ENCODE measurements at places on chromosomes 16 and 17.

GRCh38 chr16:75072239-75072947 lies 44.2 kb downstream of the LDHD start:
- DNase-seq = no peak

DNA sequence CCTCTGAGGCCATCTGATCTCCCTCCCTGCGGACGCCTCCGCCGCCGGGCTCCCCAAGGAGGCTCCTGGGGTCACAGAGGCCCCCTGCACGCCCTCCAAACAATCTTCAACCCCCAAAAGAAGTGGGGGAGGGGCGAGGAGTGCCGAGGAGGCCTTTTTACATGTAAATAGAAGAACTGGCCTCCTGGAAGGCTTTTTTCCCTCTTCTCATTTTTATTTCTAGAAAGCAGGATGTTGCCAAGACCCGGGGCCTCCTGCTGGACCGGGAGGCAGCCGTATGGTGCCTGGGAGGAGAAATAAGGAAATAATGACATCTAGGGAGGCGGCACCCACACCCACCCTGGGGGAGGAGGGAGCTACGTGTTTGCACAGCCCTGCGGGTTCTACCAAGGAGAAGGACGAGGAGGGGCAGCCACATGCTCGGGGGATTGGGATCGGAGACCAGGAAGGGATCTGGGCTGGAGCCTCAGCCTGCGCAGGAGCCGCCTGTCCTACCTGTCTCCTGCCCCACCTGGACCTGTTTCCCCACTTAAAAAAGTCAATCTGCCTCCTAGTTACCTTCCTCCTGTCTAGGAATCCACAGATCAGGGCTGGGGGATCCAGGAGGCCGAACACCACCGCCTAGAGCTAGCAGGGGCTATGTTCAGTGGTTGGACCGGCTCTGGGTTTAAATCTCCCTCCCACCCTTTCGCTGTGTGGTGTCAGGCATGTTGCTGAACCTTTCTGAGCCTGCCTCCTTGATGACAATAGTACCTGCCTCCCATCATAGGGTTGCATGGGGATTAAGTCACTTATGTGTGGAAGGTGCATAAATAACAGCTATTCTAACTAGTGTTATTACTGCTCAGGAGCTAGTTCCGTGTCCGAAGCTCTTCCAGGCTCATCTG lies 175.7 kb upstream of the GSE1 start:
- DNase-seq = no peak

GRCh38 chr17:29141514-29141876 lies 38.7 kb downstream of the MYO18A start:
- no peak for DNase-seq

DNA sequence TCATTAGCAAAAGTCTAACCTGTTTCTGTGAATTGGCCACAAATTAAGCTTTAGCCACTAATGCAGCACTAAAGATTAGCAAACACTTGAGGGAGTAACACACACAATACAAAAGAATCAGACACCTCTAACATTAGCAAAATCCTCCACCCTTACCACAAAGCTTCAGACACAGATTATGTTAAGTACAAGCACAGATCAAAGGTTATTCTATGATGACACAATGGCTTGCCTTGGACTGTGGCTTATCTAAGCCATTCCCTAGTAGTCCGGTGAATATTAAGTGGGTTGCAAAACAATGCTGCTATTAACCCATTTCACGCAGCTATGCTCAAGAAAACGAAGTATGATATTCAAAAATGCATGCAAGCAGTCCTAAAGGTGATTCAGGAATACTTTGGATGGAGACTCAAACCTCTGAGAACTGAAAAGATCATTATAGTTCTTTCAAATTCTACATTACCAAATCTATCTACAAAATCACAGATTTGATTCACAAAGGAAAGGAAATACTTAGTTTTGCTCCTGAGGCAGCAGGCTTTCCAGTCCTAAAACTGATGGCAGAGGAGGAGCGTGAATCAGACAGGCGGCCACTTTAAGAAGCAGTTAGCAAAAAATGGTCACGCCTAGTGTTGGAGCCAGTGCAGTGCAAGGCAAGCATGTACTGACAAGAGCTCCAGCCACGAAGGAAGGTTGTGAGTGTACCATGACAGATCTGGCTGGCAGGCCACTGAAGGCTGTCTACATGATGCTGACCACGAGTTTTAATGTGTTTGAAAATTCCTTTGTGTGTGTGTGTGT lies 67.2 kb downstream of the PARN start:
- DNase-seq = peak; percentile 18

DNA sequence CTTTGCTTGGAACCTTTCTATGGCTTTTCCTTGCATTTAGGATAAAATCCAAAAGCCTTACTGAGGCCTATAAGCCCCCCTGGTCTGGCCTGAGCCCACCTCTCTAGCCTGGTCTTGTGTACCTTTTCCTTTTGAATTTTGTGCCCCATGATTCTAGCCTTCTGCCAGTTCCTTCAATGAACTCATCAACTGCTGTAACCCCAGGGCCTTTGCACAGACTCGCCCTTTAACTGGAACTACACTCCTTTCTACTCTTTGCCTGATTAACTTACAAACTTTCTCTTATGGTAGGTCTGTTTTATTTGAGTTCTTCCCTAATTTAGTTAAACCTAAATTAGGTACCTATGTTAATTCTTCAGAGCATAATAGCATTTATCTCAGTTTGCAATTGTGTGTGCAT lies 24.2 kb downstream of the GJD3 start:
- DNase-seq = no peak

DNA sequence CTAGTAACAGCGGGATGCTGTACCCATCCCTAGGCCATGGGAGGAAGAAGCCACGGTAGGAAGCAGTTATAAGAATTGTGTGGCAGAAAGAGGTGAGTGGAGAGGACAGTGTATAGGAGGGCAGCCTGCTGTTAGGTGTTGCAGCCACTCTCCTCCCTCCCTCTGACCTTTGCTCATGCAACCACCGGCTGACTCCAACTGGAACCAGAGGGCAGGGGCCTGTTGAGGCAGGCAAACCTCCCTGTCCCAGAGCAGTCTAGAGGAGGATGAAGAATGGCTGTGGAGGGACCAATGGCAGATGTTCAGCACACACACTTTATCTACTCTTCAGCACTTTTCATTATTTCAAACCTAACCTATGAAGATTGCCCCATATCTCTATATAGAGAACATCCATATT lies 2.2 kb downstream of the TXNL4B start:
- no peak for DNase-seq

DNA sequence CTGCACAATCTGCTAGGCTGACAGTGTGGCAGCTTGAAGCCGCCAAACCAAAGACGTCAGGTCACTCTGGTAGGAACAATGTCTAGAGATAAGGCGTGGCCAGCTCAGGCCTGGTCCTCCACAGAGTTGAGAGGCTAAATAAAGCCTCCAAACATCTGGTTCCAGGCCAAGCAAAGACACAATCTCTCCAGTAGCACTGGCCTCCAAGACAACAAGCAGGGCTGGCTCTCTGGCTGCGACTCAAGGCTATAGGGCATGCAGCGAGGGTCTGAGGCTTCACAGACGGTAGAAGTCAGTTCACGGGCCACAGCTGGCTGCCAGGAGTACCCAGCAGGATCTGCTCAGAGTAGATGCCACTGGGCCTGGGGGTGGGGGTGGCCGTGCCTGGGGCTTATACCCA lies 75.6 kb downstream of the ABR start:
- DNase-seq = no peak

- no peak for DNase-seq
Observed at GRCh38 chr17:67392111-67392510, 15.0 kb downstream of the PITPNC1 start.

- no peak for DNase-seq
Observed at GRCh38 chr16:64991001-64991400, 130.9 kb downstream of the CDH11 start.
